ENCODE measurements at places on chromosomes 16 and 17. TPM values are rescaled to one million over a fixed set of nuclear protein-coding genes. Genes with fewer than 3 reads are reported as not detected.

Gene MT1F
- total RNA-seq: not detected

Gene AATK
- 10.4 TPM for total RNA-seq

Gene FOXN1
- total RNA-seq: not detected

Gene VPS35
- total RNA-seq: 107 TPM

Gene NME4
- 21.4 TPM for total RNA-seq

Gene NEUROD2
- not detected for total RNA-seq

Gene TAF15
- 53.8 TPM for total RNA-seq

Gene PRR14
- 6.8 TPM for total RNA-seq

Data from skeletal muscle tissue (tissue), 5 donors.